ENCODE measurements at places on chromosomes 11 and 22.

DNA sequence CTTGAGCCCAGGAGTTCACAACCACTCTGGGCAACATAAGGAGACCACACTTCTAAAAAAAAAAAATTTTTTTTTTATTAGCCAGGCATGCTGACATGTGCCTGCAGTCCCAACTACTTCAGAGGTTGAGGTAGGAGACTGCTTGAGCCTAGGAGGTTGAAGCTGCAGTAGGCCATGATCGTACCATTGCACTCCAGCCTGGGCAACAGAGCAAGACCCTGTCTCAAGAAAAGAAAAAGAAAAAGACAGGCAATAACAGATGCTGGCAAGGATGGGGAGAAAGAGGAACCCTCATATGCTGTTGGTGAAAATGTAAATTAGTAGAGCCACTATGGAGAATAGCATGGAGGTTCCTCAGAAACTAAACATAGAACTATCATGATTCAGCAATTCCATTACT is 64.8 kb downstream of the PAK1 start:
- no peak for DNase-seq

GRCh38 chr22:28047740-28048139 is 128.7 kb upstream of the PITPNB start:
- no peak for DNase-seq

- DNase-seq = no peak
Measured at GRCh38 chr11:132942611-132943356, 589.5 kb downstream of the OPCML start.

DNA sequence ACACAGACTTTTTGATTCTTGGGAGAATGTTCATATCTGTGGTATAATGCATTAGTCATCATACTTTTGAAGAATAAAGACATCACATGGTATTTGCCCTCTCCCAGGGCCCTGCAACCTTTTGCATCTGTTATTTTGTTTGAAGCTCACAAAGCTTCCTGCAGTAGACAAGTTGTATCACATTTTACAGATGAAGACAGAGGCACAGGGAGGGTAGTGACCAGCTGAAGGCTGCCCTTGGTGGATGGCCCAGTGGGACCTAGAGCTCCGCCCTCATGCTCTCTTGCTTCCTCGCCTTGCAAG is 66.4 kb downstream of the UBASH3B start:
- no peak for DNase-seq

- no peak for DNase-seq
Measured at GRCh38 chr11:28833169-28833568, 725.0 kb downstream of the METTL15 start.

GRCh38 chr11:131038597-131038996 is 122.3 kb upstream of the SNX19 start:
- DNase-seq = no peak

DNA sequence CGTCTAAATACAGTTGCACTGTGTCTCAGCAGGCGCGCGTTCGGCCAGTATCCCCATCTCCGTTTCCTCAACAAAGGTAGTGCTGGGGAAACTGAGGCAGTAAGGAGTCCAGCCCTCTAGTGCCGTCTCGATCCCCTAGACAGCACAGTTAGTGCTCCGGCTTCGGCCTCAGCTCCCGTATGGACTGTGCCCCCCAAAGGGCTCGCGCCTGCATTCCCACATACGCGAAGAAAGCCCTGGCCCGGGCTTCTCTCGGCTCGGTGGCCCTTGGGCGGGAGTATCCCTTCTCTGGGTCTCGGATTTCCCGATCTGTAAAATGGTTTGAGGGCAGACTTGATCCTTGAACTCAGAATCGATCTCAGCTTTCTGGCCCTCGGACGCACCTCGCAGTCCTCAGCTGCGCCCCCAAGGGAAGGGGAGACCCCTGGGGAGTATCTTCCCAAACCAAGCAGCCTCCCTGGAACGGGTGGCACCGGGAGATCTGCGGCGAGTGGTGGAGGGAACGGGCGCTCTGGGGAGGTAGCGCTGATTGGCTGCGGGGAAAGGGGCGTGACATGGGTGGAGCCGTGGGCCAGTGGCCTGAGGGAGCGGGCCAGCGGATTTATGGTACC is 759 bp upstream of the PEX16 start:
- DNase-seq = peak; percentile 40
